Lower lobe of right lung (tissue), 2 donors: ENCODE measurements at places on chromosomes 1 and 21. TPM values are rescaled to one million over a fixed set of nuclear protein-coding genes. Genes with fewer than 3 reads are reported as not detected.

The RGS4 gene
- total RNA-seq = 0.89 TPM

The MYBPH gene
- not detected for total RNA-seq

The SLAMF7 gene
- 7.9 TPM for total RNA-seq

The RHOU gene
- 22.9 TPM for total RNA-seq

The BEST4 gene
- total RNA-seq = 1.7 TPM

The RUNX1 gene
- 110 TPM for total RNA-seq

The RPE65 gene
- total RNA-seq = not detected

The TGFB2 gene
- total RNA-seq = 10.2 TPM

The KLHL20 gene
- 24.9 TPM for total RNA-seq

DNA sequence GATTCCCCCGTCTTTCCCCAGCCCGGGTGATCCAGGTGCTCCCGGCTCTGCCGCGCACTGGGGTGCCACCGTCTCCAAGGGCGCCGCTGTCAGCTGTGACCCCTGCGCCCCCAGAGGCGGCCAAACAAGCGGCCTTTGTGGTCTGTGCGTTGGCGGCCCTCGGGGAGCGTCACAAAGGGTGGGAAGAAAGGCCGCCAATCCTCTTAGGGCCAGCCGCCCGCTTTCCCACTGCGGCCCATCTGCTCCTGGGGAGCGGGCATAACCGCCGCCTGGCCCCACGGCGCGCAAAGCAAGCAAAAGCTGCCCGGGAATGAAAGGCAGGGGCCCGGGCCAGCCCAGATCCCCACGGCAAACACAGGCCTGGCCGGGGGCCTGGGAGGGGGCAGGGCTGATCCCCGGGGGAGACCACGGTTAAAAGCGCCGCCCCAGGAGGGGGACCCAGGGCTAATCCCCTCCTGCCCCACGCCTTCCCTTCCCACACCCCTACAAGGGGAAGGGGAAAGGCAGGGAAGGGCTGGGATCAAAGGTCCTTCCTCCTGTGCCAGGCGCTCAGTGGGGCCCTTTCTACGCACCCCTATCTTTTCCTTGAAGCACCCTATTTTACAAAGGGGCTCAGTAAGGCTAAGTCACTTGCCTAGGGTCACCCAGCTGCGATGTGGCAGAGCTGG, 24.0 kb downstream of the C1QB start:
- H3K36me3 ChIP-seq = no peaks in the 10 kb centered on the region
- H3K4me1 ChIP-seq = no peaks in the 10 kb centered on the region
- no peak overlapping the region for H3K4me3 ChIP-seq
- H3K27me3 ChIP-seq = peaks cover 28% of the 10 kb centered on the region

GRCh38 chr1:55147524-55147923, 67.6 kb downstream of the USP24 start:
- H3K4me3 ChIP-seq = no peak overlapping the region
- H3K27ac ChIP-seq = no peak overlapping the region
- H3K36me3 ChIP-seq = peaks cover 76% of the 10 kb centered on the region
- no peaks in the 10 kb centered on the region for H3K27me3 ChIP-seq

GRCh38 chr1:12480748-12481362, 137.2 kb downstream of the DHRS3 start:
- H3K27ac ChIP-seq = peak overlapping the region; percentile 42
- H3K4me3 ChIP-seq = no peak overlapping the region
- H3K36me3 ChIP-seq = peaks cover 2% of the 10 kb centered on the region

- no peaks in the 10 kb centered on the region for H3K4me1 ChIP-seq
- H3K36me3 ChIP-seq = no peaks in the 10 kb centered on the region
- no peaks in the 10 kb centered on the region for H3K27me3 ChIP-seq
- H3K4me3 ChIP-seq = no peak overlapping the region
- DNase-seq = no peak
Measured at GRCh38 chr1:246417813-246418564, 89.1 kb downstream of the SMYD3 start.

GRCh38 chr1:216710598-216711333, 12.5 kb downstream of the ESRRG start:
- no peak overlapping the region for H3K27ac ChIP-seq
- H3K4me1 ChIP-seq = no peaks in the 10 kb centered on the region
- no peaks in the 10 kb centered on the region for H3K27me3 ChIP-seq

DNA sequence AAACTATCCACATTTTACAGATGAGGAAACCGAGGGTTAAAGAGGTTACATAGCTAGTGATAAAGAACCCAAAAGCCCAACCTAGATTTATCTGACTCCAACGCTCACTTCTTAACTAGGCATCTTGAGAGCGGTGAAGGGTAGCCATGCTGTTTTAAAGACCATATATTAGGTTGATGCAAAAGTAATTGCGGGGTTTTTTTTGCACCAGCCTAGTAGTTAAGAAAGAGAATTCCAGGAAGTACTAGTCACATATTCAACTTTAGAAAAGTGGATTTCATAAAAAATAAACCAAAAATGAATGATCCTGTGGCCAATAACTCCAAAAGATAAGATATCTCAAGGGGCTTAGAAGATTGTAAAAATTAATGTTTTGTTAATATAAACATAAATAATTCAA, 162.1 kb downstream of the GLUL start:
- H3K36me3 ChIP-seq = no peaks in the 10 kb centered on the region
- H3K4me3 ChIP-seq = no peak overlapping the region
- H3K27me3 ChIP-seq = no peaks in the 10 kb centered on the region
- H3K27ac ChIP-seq = no peak overlapping the region

- H3K4me3 ChIP-seq = no peak overlapping the region
- no peak for DNase-seq
- H3K27ac ChIP-seq = no peak overlapping the region
- no peaks in the 10 kb centered on the region for H3K27me3 ChIP-seq
- peaks cover 20% of the 10 kb centered on the region for H3K4me1 ChIP-seq
- H3K36me3 ChIP-seq = no peaks in the 10 kb centered on the region
Measured at GRCh38 chr1:76269155-76269554, 194.6 kb downstream of the ST6GALNAC3 start.

GRCh38 chr1:26602378-26602959, 72.9 kb downstream of the RPS6KA1 start:
- H3K4me3 ChIP-seq = no peak overlapping the region
- H3K36me3 ChIP-seq = no peaks in the 10 kb centered on the region
- H3K27me3 ChIP-seq = no peaks in the 10 kb centered on the region
- H3K4me1 ChIP-seq = peaks cover 18% of the 10 kb centered on the region
- no peak overlapping the region for H3K27ac ChIP-seq

- no peak overlapping the region for H3K27ac ChIP-seq
- peak; percentile 67 for DNase-seq
- no peak overlapping the region for H3K4me3 ChIP-seq
- H3K4me1 ChIP-seq = peaks cover 28% of the 10 kb centered on the region
Measured at GRCh38 chr1:41776891-41777441, 141.8 kb downstream of the HIVEP3 start.

DNA sequence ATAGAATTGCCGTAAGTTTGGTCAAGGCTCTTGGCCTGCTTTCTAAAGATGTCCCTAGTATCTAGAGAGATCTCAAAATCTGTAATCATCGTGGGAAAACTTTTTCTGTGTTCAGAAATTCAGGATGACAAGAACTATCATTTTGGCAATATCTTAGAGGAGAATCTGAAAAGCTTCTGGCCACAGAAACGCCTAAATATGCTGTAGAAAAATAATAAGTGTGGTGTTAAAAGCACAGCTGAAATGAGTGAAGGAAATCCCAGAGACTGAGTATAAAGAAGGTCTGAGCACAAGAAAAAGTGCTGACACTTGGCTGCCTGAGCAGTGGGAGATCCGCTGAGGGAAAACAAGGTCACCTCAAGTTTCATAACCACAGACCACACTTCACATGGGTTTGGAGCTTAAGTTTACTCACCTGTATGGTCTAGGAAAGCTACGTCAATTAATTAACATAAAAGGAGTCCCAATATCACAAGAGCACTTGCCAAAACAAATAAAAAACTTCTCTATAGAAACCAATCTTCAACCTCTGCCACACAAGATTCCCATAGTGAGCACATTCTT, 235.2 kb upstream of the IRF2BP2 start:
- DNase-seq = no peak
- H3K27ac ChIP-seq = no peak overlapping the region

- no peak for DNase-seq
- peak overlapping the region; percentile 81 for H3K27ac ChIP-seq
- no peaks in the 10 kb centered on the region for H3K36me3 ChIP-seq
- H3K4me1 ChIP-seq = peaks cover 43% of the 10 kb centered on the region
- peak overlapping the region; percentile 3 for H3K4me3 ChIP-seq
Measured at GRCh38 chr21:45033791-45034555, 40.4 kb upstream of the ADARB1 start.
